ENCODE measurements at places on chromosomes 6 and 20.

GRCh38 chr6:81700414-81700813 is 52.1 kb downstream of the TENT5A start:
- no peak for DNase-seq
- H3K4me1 ChIP-seq: no peaks in the 10 kb centered on the region
- H3K27ac ChIP-seq: no peak overlapping the region
- no peaks in the 10 kb centered on the region for H3K27me3 ChIP-seq

DNA sequence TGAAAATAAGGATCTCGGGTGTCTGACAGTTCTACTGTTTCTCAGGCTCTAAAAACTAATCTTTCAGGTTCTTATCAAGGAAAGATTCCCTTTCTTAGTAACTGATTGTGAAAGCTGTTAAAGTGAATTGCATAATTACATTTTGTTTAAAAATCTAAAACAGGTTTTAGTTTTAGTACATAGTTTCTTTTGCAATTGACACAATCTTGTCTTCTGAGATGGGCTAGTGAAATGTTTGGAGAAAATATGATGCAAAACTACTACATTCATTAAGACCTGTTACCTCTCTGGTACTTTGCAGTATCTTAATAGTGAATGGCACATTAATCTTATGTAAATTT is 298.4 kb downstream of the UTRN start:
- H3K4me3 ChIP-seq: no peak overlapping the region
- DNase-seq: no peak
- H3K4me1 ChIP-seq: peaks cover 11% of the 10 kb centered on the region

DNA sequence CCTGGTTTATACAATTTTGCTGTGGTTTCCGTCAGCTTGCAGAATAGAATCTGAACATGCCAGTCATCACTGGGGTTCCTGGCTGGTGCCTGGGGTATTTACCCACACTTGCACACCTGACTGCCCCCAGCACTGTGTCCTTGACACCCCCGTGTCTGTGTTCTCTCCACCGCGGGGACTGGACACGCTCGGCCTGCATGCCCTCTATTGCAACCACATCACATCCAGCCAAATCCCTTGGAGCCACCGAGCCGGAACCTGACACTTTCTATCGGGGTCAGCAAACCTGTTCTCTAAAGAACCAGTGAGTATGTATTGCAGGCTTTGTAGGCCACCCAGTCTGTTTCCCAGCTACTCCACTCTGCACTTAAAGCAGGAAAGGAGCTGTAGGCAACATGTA is 527.5 kb downstream of the PRKN start:
- no peak overlapping the region for H3K27ac ChIP-seq
- DNase-seq: no peak
- H3K4me3 ChIP-seq: no peak overlapping the region

DNA sequence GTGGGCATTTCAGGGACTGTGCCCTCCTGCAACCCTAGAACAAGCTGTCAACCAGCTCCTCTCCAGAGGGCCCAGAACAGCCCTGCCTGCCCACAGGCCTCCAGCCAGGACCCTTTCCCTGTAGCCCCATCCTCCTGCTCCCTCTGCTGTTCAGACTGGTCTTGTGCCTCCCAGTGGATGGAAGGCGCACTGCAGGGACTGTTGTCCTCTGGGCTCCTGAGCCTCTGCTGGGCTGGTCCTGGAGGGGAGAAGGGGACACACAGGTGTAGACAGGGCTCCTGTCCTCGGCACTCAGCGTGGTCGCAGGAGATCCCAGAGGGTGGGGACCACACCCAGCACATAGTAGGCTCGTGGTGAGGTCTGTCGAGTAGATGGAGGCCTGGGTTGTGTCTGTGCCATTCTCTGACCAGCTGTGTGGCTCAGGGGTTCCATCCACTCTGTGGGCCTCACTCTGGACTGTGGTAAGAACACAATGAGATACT is 11.5 kb downstream of the ITPR3 start:
- H3K4me3 ChIP-seq: peak overlapping the region; percentile 88
- H3K27me3 ChIP-seq: peaks cover 10% of the 10 kb centered on the region
- peak overlapping the region; percentile 5 for H3K27ac ChIP-seq

DNA sequence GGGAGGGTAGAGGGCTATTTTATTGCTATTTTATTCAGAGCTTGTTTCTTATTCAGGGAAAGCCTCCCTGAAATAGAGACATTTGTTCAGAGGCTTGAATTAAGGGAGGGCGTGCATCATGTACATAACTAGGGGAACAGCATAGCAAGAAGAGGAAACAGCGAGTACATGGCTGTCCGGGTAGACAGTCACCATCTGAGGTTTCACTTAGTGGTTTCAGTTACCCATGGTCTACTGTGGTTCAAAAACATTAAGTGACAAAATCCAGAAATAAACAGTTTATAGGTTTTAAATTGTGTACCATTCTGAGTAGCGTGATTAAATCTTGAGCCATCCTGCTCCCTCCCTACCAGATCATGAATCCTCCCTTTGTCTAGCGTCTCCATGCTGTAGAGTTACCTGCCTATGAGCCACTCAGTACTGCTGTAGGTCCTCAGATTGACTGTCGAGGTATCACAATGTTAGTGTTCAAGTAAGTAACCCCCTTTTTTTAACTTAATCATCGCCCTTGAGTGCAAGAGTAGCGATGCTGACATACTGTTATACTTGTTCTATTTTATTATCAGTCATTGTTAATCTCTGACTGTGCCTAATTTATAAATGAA is 791.5 kb downstream of the TFAP2A start:
- no peaks in the 10 kb centered on the region for H3K4me1 ChIP-seq
- no peak overlapping the region for H3K27ac ChIP-seq
- no peak for DNase-seq
- H3K4me3 ChIP-seq: no peak overlapping the region
- no peaks in the 10 kb centered on the region for H3K27me3 ChIP-seq

DNA sequence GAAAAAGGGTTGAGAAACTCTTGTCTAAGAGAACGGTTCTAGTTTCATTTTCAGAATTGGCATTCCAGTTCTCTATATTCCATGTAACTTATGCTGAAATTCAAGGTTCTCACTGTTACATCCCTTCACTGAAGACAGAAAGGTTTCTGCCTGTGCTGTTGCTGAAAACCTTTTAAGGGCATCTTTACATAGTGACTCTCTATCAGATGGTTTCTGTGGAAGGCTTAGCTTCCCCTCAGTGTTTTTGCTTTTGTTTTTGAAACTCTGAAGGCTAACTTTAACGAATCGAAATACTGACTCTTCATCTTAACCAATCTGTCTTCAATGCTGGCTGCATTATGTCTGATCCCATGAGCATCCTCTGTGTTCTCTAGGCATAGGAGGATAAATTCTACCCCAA is 1286.2 kb upstream of the EYS start:
- H3K4me3 ChIP-seq: no peak overlapping the region
- H3K36me3 ChIP-seq: no peaks in the 10 kb centered on the region
- no peak overlapping the region for H3K27ac ChIP-seq
- H3K4me1 ChIP-seq: no peaks in the 10 kb centered on the region
- no peak for DNase-seq

DNA sequence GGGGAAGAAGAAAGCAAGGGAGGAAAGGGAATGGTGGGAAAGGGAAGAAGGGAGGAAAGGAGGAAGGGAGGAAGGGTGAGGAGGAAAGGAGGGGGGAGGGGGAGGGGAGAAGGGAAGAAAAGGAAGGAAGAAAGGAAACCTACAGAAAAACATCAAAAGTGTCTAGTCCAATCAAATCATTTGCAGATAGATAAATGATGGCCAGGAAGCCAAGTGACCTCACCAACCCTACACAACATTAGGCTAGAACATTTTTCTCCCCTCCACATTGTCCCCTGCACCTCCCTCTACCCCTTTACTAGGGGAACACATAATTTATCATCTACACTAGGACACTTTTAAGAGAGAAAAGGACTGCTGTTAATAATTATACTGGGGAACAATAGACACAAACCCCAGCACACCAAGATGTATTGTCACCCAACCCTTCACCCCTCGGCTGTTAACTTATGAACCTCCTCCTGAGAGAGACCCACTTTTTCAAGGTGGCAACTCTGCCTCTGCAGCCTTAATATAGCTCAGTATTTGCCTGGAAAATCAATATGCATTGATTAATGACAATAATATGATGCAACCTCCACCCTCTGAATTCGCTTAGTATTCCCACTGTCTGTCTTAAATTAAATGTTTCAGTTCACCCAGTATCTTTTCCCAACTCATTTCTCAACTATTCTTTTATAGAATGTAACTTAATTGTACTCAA is 231.2 kb downstream of the PTPRT start:
- no peak overlapping the region for H3K4me3 ChIP-seq
- H3K36me3 ChIP-seq: peaks cover 3% of the 10 kb centered on the region
- DNase-seq: no peak
- no peaks in the 10 kb centered on the region for H3K27me3 ChIP-seq
- H3K4me1 ChIP-seq: no peaks in the 10 kb centered on the region
- H3K27ac ChIP-seq: peak overlapping the region; percentile 18

DNA sequence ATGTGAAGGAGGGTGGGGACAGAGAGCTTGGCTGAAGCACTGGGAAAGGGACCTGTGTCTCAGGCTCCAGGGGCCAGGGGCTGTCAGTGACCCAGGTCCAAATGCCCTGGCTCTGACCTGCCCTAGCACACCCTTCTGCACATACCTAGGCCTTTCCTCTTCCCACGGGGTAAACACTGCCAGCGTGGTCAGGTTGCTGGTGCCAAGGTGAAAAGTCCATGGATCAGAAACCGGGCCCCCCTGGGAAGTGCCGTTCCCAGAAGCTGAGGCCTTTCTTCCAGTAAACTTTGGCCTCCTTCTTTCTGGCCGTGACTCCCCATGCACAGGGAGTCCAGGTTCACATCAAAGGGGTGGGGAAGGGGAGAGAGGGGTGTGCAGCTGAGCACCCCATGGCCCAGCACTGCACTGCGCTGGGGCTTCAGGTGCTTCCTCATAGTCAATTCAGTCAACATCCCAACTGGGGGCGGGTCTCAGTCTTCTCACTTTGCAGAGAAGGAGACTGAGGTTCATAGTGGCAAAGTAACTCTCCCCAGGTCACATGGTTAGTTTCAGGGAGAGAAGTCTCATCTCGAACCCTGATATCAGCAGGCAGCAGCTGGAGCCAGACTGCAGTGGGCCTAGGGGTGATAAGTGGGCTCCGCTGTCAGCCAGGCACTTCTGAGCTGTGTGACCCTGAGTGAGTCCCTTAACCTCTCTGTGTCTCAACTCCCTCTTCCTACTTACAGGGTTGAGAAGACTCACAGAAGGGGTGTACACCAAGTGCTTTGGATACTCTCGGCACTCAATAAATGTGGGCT is 17.0 kb downstream of the PCK1 start:
- no peak overlapping the region for H3K4me3 ChIP-seq
- no peak for DNase-seq
- H3K4me1 ChIP-seq: peaks cover 3% of the 10 kb centered on the region
- H3K27ac ChIP-seq: no peak overlapping the region
- H3K36me3 ChIP-seq: no peaks in the 10 kb centered on the region

- no peak for DNase-seq
- H3K36me3 ChIP-seq: peaks cover 7% of the 10 kb centered on the region
- no peak overlapping the region for H3K27ac ChIP-seq
- H3K4me1 ChIP-seq: peaks cover 3% of the 10 kb centered on the region
Observed at GRCh38 chr20:35355372-35355771, 56.4 kb downstream of the UQCC1 start.

- H3K27ac ChIP-seq: peak overlapping the region; percentile 27
- H3K36me3 ChIP-seq: peaks cover 25% of the 10 kb centered on the region
- peaks cover 4% of the 10 kb centered on the region for H3K27me3 ChIP-seq
- peaks cover 13% of the 10 kb centered on the region for H3K4me1 ChIP-seq
Observed at GRCh38 chr6:56693246-56693607, 50.5 kb upstream of the DST start.

- H3K36me3 ChIP-seq: peaks cover 3% of the 10 kb centered on the region
- DNase-seq: no peak
- H3K4me1 ChIP-seq: no peaks in the 10 kb centered on the region
- no peaks in the 10 kb centered on the region for H3K27me3 ChIP-seq
- H3K27ac ChIP-seq: no peak overlapping the region
Observed at GRCh38 chr20:31806564-31807355, 12.4 kb upstream of the MYLK2 start.

GRCh38 chr20:49282584-49283171 is 4.8 kb upstream of the ZNFX1 start:
- H3K4me1 ChIP-seq: peaks cover 66% of the 10 kb centered on the region
- H3K36me3 ChIP-seq: peaks cover 94% of the 10 kb centered on the region
- DNase-seq: no peak

GRCh38 chr6:169991913-169992312 is 240.5 kb downstream of the ERMARD start:
- H3K27ac ChIP-seq: no peak overlapping the region
- no peak overlapping the region for H3K4me3 ChIP-seq
- peaks cover 6% of the 10 kb centered on the region for H3K27me3 ChIP-seq
- H3K36me3 ChIP-seq: no peaks in the 10 kb centered on the region

- peaks cover 3% of the 10 kb centered on the region for H3K27me3 ChIP-seq
- H3K27ac ChIP-seq: no peak overlapping the region
- no peaks in the 10 kb centered on the region for H3K36me3 ChIP-seq
- no peak for DNase-seq
- peaks cover 2% of the 10 kb centered on the region for H3K4me1 ChIP-seq
Observed at GRCh38 chr6:12572896-12573827, 143.4 kb upstream of the PHACTR1 start.

DNA sequence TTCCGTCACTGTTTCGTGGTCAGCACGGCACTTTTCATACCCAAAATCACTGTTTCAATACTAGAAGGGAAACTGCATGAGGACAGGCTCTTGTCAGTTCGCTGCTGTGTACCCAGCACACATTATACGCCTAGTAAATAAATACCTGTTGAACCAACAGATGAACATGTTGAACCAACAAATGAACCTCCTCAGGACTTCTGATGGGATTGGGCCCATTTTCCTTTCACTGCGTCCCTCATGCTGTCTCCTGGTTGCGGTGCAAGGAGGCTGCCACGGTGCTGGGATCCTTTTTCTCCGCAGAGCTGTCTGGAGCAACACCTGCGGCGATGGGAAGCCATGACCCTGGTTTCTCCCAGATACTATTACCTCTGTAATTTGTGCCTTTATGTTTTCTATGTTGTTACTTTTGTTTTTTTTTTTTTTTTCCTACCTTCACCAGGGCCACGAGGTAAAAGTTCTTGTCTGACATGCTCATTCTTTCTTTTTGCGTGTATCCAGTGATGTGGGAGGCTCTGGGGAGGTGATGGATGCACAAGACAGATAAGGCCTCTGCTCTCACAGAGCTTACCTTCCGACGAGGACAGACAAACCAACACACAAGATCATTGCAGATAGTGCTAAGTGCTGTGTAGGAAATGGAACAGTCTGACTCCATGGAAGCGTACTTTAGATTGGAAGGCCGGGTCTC is 1.1 kb downstream of the VAPB start:
- H3K36me3 ChIP-seq: peaks cover 7% of the 10 kb centered on the region
- H3K4me3 ChIP-seq: peak overlapping the region; percentile 95

DNA sequence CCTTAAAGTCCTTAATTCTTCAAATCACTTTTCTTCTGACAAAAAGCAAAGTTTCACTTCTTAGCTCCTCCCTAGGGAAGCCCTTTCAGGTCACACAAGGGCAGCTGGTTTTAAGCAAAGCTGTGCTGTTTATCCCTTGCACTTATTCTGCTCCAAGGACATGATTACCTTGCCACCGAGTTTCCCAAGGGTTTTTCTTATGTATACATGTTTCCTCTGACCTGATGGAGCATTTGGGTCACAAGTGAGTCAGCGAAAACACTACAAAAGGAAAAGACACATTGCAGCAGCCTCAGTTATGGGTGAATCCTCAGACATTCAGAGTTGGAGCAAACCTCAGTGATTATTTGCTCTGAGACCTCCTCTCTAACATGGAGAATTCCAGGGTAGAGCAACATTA is 26.6 kb upstream of the ILRUN start:
- no peak for DNase-seq
- H3K27ac ChIP-seq: no peak overlapping the region
- H3K4me1 ChIP-seq: no peaks in the 10 kb centered on the region
